Spleen (tissue), 13 donors: ENCODE measurements at places on chromosomes 3 and 15. TPM values are rescaled to one million over a fixed set of nuclear protein-coding genes. Genes with fewer than 3 reads are reported as not detected.

The PROK2 gene
- 31.5 TPM for total RNA-seq

The TADA3 gene
- total RNA-seq, result 59.6 TPM

The HOMER2 gene
- 4.3 TPM for total RNA-seq

DNA sequence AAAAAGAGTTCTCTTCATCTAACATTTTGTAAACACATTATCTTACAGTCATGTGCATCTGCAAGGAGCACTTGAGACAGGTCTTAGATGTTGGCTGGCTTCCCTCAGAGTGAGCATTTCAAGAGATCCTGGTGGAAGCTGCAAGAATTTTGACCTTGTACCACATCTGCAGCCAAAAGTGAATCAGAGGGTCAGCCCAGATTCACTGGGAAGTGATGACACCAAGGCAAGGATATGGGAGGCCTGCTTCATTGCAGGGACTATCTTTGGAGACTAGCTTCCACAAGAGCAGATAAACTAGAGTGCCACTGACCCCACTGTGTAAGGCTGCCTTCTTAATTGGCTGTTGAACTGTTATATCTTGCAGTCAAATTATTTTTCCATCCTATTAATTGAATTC is 21.3 kb upstream of the GADL1 start:
- DNase-seq, result no peak

DNA sequence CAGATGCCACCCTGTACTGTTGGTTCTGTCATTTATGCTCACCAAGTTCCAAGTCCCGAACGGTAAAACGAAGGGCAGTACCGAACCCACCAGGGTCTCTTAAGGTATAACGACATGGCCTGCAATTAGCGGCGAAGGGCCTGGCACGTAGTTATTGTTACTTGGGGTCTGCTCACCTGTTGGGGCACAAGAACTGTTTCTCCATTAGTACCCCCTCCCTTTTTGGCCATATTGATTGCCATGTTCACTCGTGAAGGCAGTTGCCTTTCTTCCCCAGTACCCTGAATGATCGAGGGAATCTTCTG is 435 bp downstream of the IL17RB start:
- no peak for DNase-seq
